ENCODE measurements at places on chromosomes 11 and 22.

- DNase-seq: no peak
These were observed 5.1 kb upstream of the CDKN1C start for GRCh38 chr11:2890466-2891294.

DNA sequence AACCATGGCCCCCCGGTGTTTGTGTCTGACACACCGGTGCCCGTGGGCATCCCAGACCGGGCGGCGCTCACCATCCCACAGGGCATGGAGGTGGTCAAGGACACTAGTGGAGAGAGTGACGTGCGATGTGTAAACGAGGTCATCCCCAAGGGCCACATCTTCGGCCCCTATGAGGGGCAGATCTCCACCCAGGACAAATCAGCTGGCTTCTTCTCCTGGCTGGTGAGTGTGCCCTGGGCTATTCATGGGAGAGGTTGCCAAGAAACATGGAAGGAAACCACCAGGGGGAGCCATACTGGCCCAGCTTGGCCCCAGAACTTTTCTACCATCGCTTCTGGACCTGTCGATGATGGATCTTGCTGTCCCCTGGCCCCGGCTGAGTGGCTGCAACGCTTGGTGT is 36.5 kb downstream of the PRDM11 start:
- DNase-seq: peak; percentile 33

GRCh38 chr11:1923201-1923956 is 3.9 kb downstream of the TNNT3 start:
- DNase-seq: no peak

- no peak for DNase-seq
These were observed at the start of gene GRAP2 for GRCh38 chr22:39900306-39901227. Gene GRAP2, plus strand, starts transcription at chr22:39901084. Its CDS starts 46,023 bp downstream, at chr22:39947107.

GRCh38 chr22:17880020-17880419 is 105.8 kb upstream of the BID start:
- no peak for DNase-seq

DNA sequence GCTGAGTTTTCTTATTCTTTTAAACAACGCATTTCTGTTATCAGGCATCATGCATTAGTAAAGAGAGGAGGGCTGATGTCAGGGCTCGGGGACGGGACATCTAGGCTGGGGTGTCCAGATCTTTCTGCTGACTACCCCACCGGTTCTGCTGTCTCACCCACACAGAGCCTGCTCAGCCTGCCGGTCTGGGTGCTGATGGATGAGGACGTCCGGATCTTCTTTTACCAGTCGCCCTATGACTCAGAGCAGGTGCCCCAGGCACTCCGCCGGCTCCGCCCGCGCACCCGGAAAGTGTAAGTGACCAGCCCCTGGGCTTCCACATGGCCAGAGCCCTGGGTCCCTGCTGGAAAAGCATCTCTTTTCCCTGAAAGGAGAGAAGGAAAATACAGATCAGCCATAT is 9.4 kb downstream of the NCF4 start:
- DNase-seq: no peak

DNA sequence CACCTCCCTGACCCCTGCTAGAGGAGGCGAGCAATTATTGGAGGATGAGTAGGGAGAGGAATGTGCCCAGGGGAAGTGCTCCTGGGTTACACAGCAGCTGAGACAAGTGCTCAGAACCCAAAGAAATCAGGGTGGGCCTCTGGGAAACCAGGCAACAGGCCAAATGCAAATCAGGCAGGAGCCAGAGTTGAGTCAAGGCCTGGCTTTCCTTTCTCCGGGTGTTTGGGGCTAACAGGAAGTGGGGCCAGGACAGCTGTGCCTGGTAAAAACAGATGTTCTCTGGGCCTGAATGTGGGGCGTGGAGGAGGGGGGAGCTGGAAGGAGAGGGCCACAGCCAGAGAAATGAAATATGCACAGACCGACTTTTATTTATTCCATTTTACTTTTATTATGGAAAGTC is 22.0 kb downstream of the MFNG start:
- peak; percentile 24 for DNase-seq

DNA sequence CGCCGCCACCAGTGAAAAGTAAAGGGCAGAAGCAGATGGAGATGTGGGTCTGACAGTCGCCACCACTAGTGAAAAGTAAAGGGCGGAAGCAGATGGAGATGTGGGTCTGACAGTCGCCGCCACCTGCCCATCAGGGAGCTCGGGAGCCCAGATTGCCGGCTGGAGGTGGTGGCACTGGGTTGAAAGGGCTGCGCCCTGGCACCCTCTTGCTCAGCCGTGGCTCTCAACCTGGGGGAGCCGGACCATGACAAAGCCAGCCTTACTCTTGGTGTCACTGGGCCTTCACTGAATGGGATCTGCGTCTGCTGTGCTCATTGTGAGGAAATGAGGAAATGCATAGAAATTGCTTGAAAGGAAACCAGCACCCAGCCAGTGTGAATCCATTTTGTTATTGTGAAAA is 36.3 kb downstream of the AP2A2 start:
- DNase-seq: no peak

- DNase-seq: no peak
These were observed 49.9 kb downstream of the ZNRF3 start for GRCh38 chr22:28933321-28933720.

GRCh38 chr11:28092786-28093185 is 15.2 kb downstream of the KIF18A start:
- DNase-seq: no peak

Data from hematopoietic multipotent progenitor cell (in vitro differentiated cells).